Dorsolateral prefrontal cortex (tissue), 122 donors: ENCODE measurements at places on chromosomes 2 and 18.

- DNase-seq: no peak
Measured at GRCh38 chr2:43073401-43073825, 153.0 kb downstream of the ZFP36L2 start.

DNA sequence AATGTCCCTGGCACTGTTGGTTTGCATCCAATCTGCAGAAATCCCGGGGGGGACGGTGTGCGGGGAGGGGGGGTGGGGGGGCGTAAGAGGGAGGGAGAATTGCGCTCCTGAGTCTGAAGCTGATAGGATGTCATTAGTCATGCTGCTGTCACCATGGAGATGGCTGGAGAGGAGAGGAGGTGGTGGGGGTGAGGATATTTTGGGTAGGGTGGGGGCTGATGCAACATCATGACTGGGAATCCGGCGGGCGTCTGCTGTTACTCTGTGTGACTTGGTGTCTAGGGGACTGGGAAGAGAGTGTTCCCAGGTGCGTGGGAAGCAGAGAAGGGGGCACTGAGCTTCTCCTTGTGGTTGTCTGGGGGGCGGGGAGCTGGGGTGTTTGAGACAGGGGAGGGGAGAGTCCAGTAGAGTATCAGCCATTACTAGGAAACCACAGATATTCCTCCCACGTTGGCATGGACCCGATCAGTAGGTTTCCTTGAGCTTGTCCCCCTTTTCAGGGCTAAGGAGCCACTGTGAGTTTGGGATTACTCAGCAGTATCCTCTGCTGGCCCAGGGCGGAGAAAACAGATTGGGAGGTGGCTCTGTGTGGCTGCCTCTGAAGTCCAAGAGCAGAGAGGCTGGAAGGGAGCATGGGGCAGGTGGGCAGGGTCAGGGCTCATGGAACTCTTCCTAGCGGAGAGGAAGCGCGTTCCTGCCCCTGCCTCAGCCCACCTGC is 18.9 kb downstream of the TET3 start:
- peak; percentile 86 for DNase-seq

GRCh38 chr2:33388996-33389395 is 87.5 kb upstream of the RASGRP3 start:
- no peak for DNase-seq

GRCh38 chr2:71129902-71130151 is 202 bp downstream of the MCEE start:
- no peak for DNase-seq

- no peak for DNase-seq
Measured at GRCh38 chr2:156325688-156326525, 6.6 kb downstream of the NR4A2 start.

DNA sequence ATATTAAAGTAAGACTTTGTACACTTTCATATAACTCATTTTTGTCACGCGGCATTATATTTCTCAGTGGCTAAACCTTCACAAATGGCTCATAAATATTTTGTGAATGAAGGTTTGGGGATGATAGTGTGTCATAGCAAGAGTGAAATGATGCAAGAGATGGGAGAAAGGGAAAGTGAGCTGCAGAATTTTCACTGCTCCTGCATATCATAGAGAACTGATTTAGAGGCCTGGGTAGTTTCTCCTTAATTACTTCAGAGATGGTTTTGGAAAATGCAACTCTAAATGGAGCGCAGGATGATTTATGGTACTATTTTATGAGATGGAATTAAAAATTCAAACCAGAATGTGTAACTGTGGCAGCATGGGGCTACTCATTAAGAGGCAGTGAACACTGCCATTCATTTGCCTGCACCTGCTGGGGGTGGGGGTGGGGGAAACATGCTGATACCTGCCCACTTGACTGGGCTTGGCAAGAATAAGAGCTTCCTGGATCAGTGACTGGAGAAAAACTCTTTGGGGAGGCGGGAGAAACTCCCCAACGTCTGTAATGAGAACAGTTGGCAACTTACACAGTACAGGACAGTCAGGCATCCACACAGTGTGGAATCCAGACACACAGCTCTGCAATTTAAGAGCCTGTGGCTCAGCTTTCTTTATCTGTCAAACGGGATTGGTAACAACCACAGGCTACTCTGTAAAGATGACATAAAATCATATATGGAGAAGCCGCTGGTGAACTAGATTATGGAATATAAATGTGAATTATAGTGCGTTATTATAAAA is 941.9 kb downstream of the SLC4A3 start:
- DNase-seq: peak; percentile 16

DNA sequence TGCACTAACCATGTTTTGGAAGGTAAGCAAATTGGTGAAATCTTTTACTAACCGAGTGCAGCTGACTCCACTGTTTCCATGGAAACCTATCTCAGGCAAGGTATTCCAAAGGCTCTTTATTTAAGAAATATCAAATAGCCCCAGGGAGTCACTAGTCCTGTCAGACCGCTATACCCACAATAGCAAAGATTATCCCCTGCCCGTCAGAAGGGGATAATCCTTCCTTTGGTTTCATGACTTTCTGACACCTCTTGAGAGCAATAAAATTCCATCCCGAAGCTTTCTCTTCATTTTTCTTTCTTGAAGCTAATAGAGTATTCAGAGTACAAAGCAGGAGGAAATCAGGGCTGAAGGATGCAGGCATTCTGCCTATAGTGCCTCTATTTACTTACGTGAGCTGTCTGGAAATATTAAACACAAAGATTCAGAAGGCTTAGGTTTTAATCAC is 34.7 kb upstream of the MAP2 start:
- DNase-seq: no peak

GRCh38 chr2:215828528-215829184 is 184.7 kb downstream of the MREG start:
- DNase-seq: no peak

DNA sequence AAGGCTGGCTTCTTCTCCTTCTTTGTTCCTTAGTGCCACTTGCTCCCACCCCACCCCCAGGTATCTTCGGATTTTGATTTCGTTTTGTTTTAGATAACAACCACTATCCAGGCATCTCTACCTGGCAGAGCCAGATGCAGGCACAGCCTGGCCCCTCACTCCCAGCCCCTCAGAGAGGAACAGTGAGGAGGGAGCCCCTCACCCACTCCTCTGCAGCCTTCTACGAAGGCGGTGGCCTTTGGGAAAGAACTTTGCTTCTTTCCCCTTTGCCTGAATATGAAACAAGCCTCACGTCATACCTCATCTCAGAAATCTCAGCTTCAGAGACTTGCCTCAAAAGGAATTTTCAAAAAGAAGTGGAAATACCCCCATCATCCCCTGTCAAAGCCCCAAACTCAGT is 6.3 kb upstream of the CYP26B1 start:
- DNase-seq: no peak

GRCh38 chr2:74425523-74425922 is 4.0 kb downstream of the WDR54 start:
- DNase-seq: no peak
